Stimulated activated CD4-positive, alpha-beta T cell treated with anti-CD3 and anti-CD28 coated beads, Interleukin-15, amount 100 ng/mL, for 24 hours (primary cell): ENCODE measurements at places on chromosomes 16 and 17.
A peak's percentile ranks its signal among the peaks of the same experiment; 100 is the strongest.

GRCh38 chr17:34706029-34706428 is 126.6 kb downstream of the TMEM132E start:
- DNase-seq: peak; percentile 17

- DNase-seq: no peak
These were observed 47.0 kb downstream of the SKAP1 start for GRCh38 chr17:48382989-48383388.

- no peak for DNase-seq
These were observed 805.3 kb upstream of the SOX9 start for GRCh38 chr17:71315568-71315967.

DNA sequence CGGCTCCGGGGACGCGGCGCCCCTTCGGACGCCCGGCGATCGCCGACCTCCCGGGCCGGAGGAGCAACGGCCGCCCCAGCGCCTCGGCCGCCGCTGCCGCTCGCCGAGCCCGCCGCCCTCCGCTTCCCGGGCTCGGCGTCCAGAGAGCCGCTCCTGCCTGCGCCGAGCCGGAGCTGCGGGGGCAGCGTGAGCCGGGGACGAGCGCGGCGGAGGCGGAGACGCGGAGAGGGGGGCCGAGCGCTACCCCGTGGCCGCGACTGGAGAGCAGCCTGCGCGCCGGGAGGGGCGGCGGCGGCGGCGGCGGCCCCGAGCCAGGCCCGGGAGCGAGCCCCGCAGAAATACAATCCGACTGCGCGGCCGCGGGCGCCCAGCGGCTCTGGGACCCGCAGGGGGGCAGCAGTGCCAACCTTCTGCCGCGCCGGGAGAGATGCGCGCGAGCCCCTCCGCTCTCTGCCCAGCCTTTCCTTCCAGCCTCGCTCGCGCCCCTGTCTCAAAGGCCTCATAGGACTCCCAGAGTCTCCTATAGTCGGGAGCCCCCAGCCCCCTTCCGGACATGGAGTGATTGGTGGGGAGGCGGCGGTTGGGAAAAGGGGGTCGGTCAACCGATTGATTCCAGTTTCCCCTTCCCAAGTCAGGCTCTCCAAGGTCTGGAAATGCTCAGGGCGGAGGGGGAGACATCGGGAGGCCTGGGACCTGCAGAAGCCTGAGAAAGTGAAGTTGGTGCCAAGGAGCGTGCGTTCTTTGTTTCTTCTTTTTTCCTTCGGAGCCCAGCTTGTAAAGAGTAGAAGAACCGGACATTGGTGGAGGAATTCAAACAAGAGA is 1.0 kb upstream of the SDK2 start:
- DNase-seq: peak; percentile 63

DNA sequence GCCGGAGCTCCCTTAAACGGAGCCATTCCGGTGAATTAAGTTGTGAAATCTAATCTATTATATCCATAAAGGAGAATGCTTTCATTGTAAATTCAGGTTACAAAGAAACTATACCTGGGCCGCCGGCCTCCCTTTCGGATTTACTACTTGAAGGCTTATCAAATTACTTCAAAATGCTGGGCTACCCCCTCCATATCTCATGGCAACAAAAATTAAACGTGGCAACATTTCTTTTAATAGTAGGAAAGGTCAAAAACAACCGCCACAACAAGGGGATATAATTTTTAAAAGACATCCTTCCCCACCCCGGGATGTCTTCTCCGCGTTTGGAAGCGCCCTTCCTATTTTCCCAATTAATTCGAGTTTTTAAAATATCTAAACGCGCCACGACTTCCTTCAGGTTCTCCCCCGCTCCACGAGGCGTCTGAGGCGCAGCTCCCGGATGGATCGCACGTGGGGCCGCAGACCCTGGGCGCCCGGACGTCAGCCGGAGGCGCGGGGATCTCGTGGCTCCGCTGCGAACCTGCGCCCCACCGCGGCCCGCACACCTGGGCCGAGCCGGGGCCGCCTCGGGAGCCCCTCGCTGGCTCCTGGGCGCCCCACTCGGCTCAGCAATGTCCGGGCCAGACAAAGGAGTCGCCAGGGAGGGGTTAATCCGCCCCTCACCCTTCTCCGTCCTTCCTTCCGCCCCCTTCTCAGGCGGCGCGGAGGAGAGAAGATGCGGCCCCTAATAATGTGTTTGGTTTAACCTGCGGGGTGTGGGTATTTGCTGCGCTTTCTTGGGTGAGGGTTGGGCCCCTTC is 47.4 kb upstream of the SLC38A10 start:
- DNase-seq: no peak

GRCh38 chr16:14356064-14356463 is 274.0 kb downstream of the PARN start:
- DNase-seq: no peak

GRCh38 chr16:79897104-79897452 is 296.5 kb upstream of the MAF start:
- no peak for DNase-seq

DNA sequence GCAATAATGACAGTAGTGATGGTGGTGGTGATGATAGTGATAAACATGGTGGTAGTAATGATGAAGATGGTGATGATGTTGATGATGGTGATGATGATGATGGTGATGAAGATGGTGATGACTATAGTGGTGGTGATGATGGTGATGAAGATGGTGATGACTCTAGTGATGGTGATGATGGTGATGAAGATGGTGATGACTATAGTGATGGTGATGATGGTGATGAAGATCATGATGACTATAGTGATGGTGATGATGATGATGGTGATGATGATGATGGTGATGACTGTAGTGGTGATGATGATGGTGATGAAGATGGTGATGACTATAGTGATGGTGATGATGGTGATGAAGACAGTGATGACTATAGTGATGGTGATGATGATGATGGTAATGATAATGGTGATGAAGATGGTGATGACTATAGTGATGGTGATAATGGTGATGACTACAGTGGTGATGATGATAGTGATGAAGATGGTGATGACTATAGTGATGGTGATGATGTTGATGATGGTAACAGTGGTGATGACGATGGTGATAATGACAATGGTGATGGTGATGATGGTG is 35.6 kb downstream of the DYNLRB2 start:
- no peak for DNase-seq

DNA sequence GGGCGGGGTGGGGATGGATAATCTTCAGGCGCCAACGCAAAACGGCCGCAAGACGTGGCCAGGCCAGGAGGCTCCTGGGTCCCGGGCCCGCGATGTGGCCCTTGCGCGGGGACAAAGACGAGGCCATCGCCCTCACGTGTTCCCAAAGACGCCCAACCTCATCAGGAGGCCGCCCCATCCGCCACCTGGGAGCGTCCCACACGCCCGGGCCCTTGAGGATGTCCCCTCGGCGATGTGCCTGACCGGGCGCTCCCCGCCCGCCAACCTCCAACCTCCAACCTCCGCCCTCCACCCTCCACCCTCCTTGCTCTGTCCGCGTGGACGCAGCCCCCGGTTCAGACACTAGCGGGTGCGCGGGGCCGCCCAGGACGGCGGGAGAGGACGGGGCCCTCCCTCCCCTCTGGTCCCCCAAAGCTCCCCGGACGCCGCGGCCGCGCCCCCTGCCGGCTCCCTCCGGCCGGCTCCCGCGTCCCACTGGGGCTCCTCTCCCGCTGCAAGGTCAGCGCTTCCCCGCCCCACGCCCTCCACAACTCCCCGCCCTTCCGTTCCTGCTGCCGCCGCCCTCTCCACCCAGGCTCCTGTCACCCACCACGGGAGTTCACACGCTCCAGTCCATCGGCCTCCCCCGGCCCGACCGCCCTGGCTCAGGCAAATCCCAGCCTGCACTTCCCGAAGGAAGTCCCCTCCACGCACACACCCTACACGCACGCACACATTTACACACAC is 250.8 kb upstream of the RPL38 start:
- DNase-seq: peak; percentile 59

GRCh38 chr17:82882715-82883418 is 43.0 kb upstream of the ZNF750 start:
- DNase-seq: peak; percentile 80

DNA sequence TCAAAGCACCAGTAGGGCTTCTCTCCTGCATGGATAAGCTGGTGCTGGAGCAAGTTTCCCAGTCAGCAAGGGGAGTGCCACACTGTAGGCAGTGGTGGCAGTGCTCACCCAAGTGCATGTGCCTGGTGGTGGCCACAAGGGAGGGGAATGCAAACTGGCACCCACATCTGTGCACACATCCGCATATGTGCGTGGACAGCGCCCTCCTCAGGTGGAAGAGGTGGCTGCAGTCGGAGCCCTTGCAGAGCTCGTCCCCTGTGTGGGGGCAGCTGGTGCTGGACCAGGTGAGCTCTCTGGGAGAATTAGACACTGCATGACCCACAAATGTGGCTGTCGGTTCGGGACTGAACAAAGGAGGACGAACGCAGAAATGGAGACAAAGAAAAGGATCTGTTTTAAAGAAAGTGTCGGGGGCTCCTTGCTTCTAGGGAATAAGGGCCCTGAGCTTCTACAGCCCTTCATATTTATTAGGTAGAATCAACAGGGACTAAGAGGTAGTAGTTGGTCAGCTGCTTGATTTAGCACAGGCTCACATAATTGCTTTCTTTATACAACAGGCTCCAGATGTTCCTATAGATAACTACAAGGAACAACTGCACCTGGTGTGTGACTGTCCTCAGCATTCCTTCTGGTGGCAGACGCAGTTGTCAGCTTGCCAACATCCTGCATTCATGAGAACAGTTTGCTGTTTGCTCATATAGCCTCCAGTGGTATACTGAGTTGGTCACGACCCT is 5.3 kb upstream of the ZNF689 start:
- peak; percentile 88 for DNase-seq

DNA sequence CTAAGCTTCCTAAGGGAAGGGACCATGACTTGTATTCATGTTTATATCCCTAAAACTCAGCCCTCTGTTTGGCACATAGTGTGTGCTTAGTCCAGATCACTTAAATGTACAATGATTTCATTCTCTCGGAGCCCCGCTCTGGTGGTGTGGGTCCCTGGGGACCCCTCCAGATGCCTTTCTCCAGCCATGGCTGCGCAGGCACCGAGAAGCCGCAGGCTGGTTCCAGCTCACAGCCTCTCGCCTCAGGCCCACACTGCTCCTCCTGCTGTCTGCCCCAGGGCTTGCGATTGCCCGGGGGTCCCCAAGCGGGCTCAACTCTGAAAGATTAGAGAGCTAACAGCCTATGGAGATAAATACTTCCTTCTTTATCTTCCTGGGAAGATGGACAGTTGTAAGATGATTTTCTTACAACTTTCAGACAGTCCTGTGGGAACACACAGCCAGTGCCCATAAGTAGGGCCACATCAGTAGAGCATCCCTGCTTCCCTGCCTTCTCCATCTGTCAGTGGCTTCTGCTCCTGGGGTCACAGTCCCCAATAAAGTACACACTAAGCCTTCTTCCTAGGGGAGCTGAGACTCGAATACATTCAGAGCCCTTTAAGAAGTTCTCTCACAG is 66.2 kb downstream of the CENPV start:
- no peak for DNase-seq

GRCh38 chr17:36066365-36066985 is 2.4 kb downstream of the CCL18 start:
- no peak for DNase-seq

- no peak for DNase-seq
These were observed 126.4 kb downstream of the SALL1 start for GRCh38 chr16:51024703-51025102.

DNA sequence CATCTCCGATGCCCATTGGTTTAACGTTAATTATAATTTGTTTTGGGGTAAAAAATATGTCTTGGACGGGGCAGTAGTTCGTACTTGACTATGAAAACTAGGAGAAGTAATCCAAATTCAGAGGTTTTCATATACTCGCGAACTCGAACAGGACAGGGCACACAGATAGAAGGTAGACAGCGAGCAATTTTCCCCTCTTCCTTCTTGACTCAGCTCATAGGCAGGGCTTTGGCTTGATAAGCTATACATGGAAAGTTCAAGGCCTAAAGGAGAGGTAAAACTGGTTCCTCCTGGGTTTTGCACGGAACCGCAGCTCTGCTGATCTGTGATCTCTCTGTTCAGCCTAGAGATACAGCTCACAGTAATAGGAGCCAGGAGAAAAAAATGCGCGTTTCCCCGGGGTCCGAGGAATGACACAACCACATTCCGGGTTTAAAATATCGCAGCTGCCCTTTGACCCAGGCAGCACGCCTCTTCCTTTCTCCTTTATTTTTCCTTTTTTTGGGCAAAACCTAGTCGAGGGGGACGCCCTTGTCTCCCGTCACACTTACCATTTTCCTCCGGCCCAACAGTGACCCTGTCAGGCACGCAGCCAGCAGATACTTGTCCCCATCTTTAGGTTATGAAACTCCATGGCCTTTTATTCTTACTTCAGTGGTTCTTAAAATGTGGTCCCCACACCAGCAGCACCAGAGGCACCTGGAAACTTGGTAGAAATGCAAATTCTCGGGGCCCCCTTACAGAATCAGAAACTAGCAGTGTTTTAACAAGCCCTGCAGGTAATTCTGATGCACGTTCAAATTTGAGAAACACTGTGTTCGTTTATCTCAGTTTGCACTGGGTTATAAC is 1.7 kb upstream of the LASP1 start:
- DNase-seq: no peak

- DNase-seq: no peak
These were observed 452.7 kb downstream of the WWOX start for GRCh38 chr16:78552106-78552675.

DNA sequence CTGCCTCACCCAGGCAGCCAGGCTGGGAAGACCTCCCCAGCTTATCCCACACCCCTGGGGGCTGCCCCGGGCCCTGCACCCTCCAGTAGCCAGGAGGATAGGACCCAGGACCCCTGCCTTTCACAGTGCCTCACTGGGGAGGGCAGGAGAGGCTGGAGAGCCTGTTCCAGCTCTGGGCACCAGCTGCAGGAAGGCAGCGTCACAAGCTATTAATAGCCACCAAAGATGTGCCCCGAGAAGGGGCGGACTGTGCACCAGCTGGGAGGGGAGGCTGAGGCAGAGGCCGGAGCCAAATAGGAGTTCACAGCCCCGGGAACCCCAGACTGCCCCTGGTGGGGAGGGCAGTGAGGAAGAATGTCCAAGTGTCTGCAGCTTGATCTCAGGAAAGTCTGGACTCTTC is 8.8 kb downstream of the SBK1 start:
- DNase-seq: no peak

DNA sequence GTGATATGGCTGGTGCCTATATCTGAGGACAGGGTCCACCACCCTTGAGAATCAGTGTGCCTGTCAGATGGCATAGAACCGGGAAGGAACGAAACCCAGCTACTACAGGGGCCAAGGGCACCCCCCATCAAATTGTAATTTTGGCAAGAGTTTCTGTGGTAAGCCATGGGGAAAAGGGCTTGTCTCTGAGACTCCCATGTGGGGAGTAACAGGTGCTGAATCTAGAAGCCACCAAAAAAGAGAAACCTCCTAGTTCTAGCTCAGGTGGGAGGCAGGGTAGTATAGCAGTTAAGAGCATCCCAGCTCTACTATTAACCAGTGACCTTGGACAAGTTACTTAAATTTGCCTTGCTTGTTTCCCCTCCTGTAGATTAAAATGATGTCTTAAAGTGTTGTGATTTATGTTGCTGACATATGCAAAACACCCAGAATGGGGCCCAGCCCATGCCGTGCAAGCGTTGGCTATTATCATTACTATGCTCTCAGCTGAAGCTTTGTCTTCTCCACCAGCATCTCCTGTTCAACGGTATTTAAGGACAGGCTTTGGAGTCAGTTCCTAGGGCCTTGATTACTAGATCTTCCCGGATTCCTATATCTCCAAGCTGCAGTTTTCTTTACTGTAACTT is 210.7 kb upstream of the NLRP1 start:
- DNase-seq: no peak
